ENCODE measurements at places on chromosomes 1 and 21.
A peak's percentile ranks its signal among the peaks of the same experiment; 100 is the strongest.

GRCh38 chr1:218409946-218410510 is 64.9 kb downstream of the TGFB2 start:
- no peak for DNase-seq

GRCh38 chr1:230555814-230556213 is 86.5 kb upstream of the COG2 start:
- DNase-seq = no peak

GRCh38 chr21:43866260-43866629 is 1.2 kb downstream of the AGPAT3 start:
- DNase-seq = peak; percentile 33

DNA sequence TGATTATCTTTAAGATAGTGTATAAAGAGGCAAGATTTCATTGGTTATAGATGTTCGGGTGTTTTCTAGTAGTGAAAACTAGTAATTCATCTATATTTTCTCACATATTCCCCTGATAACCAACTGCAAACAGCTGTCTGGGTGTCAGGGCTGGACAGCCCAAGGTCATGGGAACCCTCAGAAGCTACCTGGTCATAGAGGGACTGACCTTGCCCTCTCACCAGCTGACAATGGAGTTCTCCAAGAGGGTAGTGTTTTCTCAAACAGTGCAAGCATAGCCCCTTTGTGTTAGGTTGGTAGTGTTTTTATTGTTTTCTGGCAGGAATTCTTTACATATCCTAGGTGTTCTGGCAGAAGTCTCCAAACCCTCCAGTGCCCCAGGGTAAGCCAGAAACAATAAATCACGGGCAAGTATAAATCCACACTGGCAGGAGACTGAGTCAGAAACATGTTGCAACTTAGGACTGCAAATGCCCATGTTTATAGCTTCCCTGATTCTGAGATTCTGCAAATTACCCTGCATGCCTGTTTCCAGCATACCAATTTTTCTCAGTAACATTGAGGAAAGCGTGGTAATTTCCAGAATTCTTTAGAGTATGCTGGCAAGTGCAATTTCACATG is 82.8 kb upstream of the ATP1A1 start:
- DNase-seq = no peak

DNA sequence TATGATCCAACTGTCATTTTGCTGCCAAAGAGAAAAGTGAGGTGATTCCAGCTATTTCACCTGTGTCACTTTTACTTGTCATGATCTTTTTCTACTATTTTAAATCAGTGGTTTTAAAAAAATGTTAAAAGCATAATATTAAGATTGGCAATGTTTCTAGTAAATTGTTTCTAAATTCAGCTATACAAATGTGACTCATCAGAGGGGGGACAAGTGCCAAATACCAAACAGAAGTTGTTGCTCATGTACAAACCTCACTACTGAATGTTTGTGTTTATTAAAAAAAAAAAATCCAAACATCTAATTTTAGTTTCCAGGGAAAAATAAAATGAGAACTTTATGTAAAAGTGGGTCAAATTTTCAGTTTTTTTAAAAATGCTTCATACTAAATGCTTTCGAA is 346.2 kb upstream of the SNX7 start:
- DNase-seq = peak; percentile 57

DNA sequence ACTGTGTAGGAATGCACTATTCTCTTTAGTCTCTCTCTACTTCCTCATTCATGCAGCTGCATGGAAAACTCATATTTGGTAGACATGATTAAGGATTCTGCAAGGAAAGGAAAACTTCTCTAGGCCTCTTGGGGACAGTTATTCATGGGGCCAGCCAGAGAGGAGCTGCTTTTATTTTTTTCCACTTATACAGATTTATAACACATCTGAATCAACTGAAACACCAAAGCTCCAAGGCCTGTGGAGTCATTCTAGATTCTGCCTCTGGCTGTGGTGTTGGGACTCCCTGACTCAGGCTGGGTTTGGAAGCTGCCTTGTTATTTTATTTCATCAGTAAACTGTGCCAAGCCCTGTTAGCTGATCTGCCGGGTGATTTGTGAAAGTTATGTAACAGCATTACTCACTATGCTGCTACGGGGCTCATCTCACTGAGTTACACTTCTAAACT is 83.9 kb upstream of the EDEM3 start:
- DNase-seq = peak; percentile 23

- DNase-seq = no peak
These were observed 114.9 kb downstream of the VPS13D start for GRCh38 chr1:12344596-12345349.

DNA sequence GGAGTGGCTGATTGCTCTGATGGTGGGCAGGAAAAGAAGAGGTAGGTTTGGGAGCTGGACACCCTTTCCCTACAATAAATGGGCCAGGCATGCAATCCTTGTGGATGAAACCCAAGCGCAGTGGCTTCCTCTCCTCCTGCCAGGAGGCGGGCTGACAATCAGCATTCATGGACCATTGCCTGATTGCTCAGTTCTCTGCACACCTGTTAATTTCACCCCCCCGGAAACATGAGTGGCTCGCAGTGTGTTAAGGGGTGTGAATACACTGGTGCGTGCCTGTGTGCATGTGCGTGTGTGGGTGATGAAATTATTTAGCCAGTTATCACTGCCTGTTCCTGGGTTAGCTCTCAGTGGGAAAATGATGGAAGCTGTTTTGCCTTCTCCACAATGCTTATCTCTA is 310.7 kb downstream of the PCP4 start:
- DNase-seq = no peak
